ENCODE measurements at places on chromosomes 2 and 18.

GRCh38 chr2:241339839-241340630 lies 16.1 kb upstream of the FARP2 start:
- DNase-seq = no peak

GRCh38 chr2:41912776-41913175 lies 135.0 kb upstream of the PKDCC start:
- no peak for DNase-seq

DNA sequence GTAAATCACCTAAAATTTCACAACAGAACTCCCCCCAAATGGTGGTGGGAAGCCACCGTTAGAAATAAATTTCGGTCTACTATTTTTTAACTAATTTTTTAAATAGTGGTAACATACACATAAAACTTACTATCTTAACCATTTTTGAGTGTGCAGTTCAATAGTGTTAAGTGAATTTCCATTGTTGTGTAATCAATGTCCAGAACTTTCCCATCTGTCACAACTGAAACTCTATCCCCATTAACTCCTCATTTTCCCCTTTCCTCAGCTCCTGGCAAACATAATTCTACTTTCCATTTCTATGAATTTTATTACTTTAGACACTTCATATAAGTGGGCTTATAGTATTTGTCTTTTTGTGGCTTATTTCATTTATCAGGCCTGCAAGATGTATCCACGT lies 34.1 kb upstream of the HNMT start:
- DNase-seq = no peak

DNA sequence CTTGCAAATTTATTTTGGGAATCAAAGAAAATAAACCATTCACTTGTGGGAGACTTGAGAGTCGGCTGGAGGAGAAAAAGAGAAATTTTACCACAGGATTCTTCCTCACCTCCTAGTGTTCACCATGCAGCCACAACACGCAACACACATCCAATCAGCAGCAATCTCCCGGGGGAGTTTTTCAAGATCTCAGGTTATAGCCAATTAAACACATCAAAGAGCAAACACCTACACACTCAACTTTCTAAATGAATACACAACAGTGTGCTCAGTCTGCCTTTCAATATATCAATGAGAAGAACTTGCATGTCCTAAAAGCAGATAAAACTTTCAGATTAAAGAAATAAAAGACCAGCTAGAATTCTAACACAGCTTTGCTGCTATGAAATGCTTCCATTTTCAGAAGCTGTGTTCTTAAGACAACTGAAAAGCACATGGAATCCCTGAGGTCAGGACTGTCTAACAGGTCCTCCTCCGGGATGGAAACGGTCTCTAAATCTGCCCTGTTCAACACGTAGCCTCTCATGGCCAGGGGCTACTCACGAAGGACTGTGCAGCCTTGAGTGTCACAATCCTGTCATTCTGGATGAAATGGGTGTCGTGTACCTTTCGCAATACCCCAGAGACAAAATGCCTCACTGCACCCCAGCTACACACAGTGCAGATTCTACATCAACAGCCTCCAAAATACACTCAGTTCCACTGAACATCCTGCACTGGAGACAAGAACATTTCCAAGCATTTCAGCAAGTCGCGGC lies 84.2 kb downstream of the ZNF516 start:
- DNase-seq = no peak

GRCh38 chr2:239289545-239289944 lies 111.3 kb downstream of the HDAC4 start:
- no peak for DNase-seq

DNA sequence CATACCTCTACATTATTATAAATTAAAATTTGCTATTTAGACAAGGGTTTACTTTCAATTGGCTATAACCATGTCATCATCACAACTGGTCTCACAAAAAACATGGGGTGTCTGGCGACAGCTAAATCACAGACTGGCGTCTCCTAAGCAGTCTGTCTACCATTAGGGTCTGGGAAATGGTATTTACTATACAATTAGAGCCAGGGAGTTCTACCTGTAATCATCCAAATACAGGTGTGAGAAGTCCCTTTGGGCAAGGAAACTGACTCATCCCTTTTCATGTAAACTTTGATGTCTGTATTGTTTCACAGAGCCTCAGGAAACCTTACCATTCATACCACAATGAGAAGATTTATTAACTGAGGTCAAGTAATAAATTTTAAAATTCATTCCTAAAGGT lies 126.7 kb downstream of the OLA1 start:
- DNase-seq = peak; percentile 72

DNA sequence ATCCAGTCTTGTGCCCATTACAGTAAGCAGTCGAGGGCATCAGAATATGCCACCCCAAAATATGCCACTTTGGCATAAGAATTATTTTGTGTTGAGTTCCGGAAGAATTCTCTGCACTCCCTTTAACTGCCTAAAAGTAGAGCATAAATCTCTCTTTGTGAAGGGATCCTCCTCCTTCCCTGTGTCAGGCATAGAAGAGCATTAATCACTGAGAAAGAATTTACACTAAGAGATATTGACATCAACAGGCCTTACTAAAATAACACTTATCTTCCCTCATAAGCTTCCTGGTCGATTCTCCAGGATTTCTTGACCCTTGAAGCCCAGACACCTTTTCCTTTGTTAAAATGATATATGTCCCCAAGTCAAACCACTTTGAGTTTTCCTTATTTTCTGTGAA lies 27.6 kb upstream of the KYNU start:
- DNase-seq = no peak
